ENCODE measurements at places on chromosomes 3 and 15.

GRCh38 chr15:50876989-50877360 is 31.5 kb upstream of the AP4E1 start:
- DNase-seq: no peak

DNA sequence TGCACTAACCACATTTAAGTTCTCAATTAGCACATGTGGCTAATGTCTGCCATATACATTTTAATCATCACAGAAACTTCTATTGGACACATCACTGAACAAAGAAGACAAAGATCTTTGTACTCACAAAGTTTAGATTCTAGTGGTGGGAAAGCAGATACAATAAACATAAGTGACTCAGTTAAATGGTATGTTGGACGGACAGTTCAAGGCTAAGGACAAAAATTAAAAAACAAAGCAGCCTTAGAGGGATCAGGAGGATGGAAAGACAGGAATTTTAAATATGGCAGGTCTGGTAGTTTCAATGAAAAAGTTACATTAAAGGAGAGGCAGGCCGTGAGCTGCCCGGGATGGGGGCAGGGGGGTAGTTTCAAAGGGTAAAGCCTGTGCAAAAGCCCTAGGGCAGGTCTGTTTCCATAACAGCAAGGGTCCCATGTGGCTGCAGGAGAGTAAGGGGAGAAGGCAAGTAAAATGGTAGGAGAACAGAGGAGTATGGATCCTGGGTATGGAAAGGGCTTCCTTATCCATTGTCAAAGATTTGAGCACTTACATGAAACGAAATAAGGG is 220.7 kb downstream of the FHIT start:
- DNase-seq: no peak

GRCh38 chr3:42266085-42266484 is at the start of gene CCK:
Gene CCK, minus strand, starts transcription at chr3:42266185. Its CDS starts 2,555 bp downstream, at chr3:42263630.
- DNase-seq: no peak

DNA sequence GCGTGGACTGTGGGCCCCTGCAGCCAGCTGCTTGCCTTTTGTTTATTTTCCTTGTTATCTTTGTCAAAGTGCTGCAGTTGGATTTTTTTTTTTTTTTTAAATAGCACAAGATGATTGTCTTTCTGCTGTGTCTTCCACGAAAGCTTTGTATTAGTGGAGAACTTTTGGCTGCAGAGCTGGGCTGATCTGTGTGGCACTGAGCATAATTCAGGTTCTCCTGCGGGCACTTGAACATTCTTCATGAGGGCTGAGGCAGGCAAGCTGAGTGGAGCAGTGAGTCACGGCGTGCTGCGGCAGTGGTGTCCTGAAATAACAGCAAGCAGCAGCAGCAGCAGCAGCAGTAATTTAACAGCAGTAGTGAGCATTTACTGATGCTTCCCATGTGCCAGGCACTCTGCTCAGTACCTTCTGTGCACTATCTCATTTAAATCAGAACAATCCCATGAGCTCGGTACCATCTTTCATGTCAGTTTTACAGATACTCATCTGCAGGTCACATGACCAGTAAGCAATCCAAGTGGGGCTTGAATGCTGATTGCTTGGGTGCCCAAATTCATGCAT is 45.8 kb downstream of the MITF start:
- DNase-seq: no peak

DNA sequence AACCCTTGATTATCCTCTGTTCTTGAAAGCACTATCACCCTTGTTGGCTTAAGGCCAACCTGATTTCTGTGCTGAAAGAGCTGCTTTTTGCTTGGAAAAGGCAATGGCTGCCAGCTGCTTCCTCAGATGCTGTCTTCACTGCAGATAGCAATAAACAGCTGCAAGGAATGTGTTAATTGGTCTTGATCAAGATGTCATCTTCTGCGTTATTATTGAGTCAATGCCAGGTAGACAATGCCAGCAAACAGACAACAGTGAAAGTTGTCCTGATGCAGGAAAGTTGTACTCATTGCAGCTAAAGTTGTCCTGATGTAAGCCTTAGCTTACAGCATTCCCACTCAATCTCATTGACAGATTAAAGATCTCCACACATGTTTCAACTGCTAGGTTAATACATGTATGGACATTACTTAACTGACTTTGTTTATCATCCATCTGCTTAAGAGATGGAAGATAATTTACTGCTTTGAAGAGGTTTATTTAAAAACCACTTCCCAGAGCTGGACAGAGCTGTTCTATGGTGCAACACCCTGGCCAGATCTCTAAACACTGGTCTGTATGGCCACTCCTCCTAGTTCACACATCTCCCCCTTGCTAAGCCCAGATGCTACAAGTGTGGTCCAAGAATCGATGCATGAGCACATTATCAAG is 251.0 kb upstream of the MCTP2 start:
- DNase-seq: no peak

- no peak for DNase-seq
Measured at GRCh38 chr15:91271565-91272153, 171.6 kb downstream of the SV2B start.

- no peak for DNase-seq
Measured at GRCh38 chr3:150105886-150106612, 135.4 kb upstream of the PFN2 start.

DNA sequence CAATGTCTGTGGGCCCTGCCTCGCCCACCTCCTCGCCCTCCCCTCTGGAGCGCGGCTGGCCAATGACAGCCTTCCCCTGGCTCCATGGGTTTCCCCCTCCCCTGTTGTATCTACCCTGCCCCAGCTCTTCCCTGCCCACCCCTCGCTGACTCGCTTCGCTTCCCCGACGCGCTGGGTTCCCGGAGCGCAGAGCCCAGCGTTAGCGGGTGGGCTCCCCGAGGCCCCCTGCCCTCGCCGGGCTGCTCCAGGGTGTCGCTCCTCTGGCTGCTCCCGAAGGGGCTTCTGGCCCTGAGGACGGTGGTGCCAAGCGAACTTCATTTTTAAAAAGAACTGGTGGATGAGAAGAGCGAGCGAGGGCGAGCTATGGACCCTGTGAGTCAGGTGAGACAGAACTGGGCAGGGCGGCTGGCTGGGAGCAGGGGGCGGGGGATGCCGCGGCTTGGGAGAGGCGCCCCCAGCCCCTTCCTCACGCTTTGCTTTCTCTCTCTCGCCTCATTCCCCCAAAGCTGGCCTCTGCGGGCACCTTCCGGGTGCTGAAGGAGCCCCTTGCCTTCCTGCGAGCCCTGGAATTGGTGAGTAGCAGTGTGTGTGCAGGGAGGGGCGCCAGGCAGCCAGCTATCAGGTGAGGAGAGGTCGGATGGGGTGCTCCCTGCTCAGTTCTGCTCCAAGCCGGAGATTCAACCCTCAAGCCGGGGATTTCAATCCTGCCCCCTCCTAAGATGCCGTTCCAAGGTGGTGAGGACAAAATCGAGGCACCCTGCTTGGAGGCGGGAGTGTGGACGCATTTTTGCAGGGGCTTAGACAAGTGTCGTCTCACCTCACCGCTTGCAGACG is at the start of gene SYNPR:
TSS of gene SYNPR (plus strand) at position 138 of the 834 bp plus-strand sequence.
- DNase-seq: no peak

DNA sequence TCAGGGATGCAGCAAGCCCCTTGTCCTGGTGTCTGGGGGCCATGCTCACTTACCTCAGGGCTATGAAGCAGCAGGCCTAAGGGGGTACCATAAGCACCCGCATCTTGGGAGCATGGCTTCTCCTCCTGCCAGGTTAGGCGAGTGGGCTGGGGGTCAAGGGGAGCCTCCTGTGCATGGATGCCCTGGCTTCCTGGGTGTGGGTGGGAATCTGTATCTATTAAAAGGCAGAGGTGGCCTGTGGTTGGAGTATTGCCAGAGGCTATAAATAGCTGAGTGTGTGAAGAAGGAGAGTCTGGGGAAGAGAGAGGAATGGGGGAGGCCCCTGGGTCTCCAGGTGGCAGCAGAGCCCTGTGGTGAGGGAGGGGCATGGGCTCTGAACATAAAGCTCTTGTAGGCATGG is 19.5 kb downstream of the ACVR2B start:
- no peak for DNase-seq

DNA sequence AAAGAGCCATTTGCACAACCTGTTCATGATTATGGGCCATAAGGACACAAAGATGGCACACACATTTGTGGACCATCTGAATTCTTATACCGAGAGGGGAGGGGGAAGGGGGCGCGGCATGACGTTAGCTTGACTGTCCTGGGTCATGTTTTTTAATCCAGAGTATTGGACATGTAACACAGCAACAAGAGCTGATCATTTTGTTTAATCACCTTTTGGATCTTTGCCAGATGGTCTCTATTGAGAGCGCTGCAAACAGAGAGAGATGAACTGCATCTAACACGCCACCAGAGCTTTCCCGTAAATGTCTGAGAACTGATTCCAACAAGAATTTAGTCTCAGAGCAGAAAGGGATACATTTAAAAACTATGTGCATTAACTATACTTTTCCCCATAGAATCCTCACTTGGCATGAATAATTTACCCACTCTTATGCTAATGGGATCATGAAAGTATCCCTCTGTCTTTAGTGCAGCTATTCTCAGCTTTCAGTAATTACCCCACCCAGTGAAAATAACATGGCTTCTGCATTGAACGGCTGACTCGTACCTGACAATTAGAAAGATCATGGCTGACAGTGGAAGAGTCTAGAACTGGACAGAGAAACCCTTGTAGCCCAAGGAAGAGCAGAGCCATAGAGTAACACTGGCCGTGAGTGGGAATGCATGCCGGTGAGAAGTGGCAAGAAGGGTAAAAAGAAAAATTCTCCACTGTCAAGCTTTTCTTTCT is 22.6 kb downstream of the MEIS2 start:
- DNase-seq: no peak

DNA sequence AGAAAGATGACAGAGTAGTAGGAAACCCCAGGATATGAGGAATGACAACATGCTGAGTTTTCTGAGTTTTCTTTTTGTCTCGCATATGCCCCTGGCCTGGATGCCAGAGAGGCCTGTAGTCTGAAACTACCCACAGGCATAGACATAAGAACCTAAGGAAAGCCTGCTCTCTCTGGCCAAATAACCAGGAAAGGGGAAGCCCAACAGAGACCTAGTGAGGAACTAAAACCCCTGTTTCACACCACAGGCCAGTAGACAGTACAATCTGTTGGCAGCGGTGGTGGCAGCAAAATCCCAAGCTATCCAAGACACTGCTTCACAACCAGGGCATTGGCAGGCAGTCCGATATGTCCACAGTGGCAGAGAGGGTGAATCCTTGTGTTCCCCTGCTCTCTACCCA is 55.0 kb upstream of the DCP1A start:
- DNase-seq: no peak

Data from esophagus squamous epithelium (tissue), 5 donors.